ENCODE measurements at places on chromosomes 3 and 15.

GRCh38 chr3:157130467-157131251 lies 29.3 kb downstream of the CCNL1 start:
- DNase-seq: peak; percentile 53

DNA sequence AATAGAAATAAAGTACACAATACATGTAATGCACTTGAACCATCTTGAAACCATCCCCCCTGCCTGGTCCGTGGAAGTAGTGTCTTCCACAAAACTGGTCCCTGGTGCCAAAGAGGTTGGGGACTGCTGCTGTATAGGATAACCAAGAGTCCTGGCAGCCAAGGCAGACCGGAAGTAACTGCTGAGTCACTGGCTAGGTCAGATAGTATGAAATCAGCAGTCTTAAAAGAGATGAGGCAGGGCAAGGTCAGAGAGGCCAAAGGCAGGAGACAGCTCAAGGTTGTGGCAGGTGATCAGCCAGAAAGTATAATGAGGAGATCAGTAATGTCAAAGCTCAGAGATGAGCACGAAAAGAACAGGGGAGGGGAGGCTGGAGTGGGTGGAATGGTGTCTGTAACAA lies 60.2 kb downstream of the MAP3K13 start:
- DNase-seq: no peak

- no peak for DNase-seq
Observed at GRCh38 chr3:53845881-53846133, 412 bp downstream of the CHDH start.

DNA sequence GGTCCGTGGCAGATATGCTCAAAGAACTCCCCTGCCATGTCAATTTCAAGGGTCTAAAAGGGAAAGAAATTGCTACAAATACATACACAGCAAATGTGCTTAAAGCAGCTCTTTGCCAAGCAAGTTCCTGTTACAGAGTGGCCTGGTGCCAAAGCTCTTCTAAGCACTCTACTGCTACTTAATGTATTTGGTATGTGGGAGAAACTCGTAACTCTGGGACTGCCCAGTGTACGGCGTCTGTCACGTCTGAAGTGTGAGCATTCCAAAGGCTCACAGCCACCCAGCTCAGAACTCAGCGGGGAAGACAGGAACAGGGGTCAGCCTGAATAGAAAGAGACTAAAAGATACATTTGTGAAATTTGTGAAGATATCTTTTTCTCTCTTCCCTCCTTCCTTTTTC lies 54.6 kb downstream of the RBMS3 start:
- no peak for DNase-seq

DNA sequence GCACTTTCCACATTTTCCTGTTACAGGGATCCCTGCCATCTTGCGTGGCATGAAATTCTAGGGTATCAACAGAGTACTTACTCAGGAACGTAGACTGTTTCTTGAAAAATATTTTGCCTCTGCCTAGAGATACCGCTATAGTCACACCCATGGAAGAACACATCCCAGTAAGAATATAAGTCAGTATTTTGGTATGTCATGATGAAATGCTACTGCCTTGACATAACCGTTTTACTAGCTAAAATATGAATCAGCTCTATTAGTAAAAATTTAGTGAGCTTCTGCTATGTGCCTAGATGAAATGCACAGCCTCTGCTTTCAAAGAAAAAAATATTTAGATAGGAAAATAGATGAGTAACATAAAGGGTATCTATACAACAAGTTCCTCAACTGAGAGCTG lies 276.4 kb downstream of the TBC1D5 start:
- DNase-seq: no peak

- DNase-seq: no peak
Observed at GRCh38 chr3:123287051-123287961, 85.6 kb downstream of the SEC22A start.

DNA sequence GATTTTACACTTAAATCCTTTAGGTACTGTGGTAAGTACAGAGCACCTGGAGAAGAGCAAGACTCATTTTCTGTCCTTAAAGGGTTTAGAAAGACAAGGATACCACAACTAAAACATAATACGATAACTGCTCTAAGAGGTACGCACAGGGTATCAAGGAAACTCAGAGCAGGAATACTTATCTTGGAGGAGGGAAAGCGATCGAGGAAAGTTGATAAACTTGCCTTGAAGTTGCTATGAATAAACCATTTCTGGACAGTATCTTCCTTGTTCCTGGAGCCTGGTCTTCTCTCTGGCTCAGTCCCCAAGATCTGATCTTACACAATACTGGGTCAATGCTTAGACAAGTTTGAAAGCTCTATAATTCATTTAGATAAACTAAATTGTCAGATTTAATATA lies 17.6 kb upstream of the GATM start:
- no peak for DNase-seq

- DNase-seq: no peak
Observed at GRCh38 chr3:192915722-192916121, 1.9 kb downstream of the MB21D2 start.

Measured in stimulated activated CD4-positive, alpha-beta T cell treated with anti-CD3 and anti-CD28 coated beads, Interleukin-4, amount 100 ng/mL, for 48 hours (primary cell).